Activated CD4-positive, CD25-positive, alpha-beta regulatory T cell (primary cell): ENCODE measurements at places on chromosomes 7 and 10.

DNA sequence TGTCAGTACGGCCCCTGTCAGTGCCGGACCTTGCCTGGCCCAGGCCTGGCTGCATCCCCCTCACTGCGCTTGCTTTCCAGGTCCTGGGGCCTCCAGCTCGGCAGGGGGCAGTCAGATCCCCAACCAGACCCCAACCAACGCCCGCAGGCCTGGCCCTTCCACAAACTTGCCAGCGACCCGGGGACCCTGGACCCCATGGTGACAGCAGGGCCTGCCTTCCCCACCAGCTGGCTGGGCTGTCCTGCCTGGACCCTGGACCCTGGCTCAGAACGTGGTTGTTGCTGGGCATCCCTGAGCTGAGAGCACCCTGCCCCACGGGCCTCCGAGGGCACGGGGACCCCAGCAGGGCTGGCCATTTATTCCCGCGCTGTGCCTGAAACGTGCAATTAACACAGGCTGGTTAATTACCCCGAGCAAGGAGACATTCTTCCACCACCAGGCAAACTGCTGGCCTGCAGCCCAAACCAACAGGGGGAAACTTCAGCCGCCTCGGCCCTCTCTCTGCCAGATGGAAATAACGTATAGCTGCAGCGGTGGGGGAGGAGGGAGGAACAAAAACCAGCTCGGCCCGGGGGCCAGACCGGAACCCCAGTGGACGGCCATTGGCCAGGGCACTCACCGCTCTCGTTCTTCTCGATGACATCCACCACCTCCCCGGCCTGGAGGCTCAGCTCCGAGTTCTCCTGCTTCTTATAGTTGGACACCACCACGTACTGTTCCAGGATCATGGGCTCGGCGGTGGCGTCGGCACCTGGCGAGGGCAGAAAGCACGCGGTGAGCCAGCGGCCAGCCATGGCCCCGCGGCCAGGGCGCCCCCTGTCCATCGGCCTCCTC, 167.1 kb downstream of the NEURL1 start:
- DNase-seq: no peak

GRCh38 chr7:40915071-40915470, 780.3 kb downstream of the SUGCT start:
- no peak for DNase-seq

DNA sequence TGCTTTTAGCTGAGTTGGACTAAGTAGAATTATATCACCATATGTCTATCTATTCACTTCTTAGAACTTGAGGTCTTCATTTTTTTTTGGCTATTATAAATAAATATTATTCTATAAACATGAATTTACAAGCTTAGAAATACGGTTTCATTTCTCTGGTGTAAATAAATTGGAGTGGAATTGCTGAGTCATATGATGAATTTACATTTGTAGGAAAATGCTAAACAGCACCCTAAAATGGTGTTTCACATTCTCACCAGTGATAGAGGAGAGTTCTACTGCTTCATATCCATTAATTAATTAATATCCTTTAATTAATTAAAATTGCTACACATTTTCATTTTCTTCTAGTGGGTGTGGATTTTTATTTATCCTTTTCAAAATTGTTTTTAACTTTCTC, 318.3 kb downstream of the MDFIC start:
- no peak for DNase-seq

- no peak for DNase-seq
These were observed 55.1 kb downstream of the VOPP1 start for GRCh38 chr7:55517191-55517633.

GRCh38 chr10:3961082-3961481, 176.1 kb upstream of the KLF6 start:
- no peak for DNase-seq

- no peak for DNase-seq
These were observed 19.9 kb downstream of the TMEM176B start for GRCh38 chr7:150780292-150780691.

DNA sequence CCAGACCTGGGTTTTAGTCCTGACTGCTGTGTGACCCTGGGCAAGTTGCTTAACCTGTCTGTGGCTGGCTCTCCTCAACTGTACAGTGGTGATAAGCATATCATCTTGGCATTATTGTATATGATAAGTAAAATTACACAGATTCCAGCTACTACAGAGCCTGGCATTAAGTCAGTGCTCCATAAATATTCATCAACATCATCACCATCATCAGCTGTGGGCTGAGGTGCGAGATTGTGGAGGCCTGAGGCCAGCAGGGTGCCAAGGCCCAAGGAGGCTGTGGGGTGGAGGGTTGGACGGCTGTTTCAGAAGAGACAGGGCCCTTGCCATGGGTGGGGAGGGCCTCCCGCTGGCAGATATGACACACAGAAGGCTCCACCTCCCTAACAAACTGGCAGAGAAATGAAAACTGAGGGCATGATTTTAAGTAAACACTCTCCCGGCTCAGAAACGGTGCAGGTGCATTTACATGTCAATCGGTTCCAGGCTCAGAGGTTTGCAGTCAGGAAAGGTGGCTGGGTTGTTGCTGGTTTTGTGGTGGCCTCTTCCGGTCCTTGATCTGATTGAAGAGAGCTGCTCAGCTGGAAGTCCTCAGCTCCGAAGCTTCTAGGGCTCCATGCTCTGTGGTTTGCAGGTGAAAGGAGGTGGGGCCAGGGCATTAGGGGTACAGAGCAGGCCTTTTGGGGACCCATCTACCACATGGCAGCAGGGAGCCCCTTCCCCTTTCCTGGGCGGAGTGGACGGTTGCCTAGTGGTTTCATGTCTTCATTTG, 10.2 kb downstream of the CRYGN start:
- no peak for DNase-seq

DNA sequence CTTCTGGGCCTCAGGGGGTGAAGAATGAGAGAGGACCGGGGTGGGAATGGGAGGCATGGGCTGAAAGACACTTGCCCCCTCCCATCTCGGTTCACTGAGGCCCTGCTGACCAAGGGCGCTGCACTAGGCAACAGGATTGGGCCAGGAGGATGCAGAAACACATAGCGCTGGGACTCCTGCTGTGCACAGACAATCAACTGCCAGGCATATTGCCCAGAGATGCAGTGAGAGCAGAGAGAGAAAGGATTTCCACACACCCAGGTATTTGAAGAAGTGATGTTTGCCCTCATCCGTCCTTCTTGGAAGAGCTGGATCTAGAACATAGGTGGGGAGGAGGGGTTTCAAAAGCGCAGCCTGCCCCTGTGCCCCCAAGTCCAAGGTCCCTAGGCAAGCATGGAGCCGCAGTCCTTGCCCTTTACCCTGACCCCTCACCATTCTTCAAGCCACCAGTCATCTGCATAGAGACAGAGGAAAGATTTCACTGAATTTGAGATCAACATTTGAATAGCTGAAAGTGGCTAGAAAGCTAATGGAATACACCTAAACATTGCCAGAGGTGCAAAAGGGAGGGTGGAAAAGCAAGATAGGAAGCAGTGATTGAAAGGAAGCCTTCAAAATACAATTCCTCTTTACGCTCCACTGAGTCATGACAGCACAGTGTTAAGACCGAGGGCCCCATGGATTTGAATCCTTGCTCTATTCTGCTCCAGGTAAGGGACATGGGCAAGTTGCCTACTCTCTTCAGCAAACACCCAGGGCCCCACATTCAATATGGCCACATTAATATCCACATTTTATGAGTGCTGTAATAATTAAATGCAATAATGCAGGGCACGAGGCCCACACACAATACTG, 44.2 kb upstream of the TNS3 start:
- DNase-seq: no peak
